ENCODE measurements at places on chromosomes 13 and 19.

- DNase-seq = no peak
Measured at GRCh38 chr19:17070912-17071311, 4.3 kb downstream of the HAUS8 start.

DNA sequence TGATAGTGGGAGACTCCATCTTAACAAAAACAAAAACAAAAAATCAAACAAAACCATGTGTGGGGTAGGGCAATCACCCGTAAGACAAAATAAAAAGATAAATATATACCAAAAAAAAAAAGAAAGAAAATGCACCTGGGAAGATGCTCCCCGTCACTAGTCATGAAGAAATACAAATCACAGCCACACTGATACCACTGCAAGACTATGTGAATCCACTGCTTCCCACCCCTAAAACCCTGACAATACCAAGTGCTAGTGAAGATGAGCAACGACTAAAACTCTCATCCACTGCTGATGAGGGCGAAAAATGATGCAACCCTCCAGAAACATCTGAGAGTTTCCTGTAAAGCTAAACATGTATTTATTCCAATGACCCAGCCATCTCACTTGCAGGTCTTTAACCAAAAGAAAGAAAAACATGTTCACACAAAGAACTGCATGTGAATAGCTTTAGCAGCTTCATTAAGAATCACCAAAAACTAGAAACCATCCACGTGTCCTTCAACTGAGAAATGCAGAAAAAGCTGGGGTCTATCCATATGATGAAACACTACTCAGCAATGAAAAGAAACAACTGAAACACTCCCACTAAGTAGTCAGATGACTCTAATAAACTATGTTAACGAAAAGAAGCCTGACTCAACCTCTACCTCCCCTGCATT, 31.7 kb downstream of the BRD4 start:
- DNase-seq = no peak

- no peak for DNase-seq
Measured at GRCh38 chr19:54160182-54160811, 776 bp upstream of the LENG1 start.

DNA sequence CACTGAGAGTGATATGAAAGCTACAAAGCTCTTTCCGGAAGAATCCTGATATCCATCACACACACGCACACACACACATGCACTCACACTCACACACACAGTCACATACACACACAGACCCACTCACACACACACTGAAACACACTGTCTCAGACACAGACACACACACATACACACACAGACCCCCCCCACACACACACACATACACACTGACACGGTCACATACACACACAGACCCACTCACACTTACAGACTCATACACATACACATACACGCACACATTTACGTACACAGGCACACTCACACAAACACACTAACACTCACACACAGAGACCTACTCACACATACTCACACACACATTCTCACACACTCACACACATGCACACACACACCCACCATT, 58.6 kb downstream of the LIG4 start:
- DNase-seq = no peak

Measured in urinary bladder (tissue), 4 donors.